ENCODE measurements at places on chromosomes 3 and 15. TPM values are rescaled to one million over a fixed set of nuclear protein-coding genes. Genes with fewer than 3 reads are reported as not detected.

The C3orf85 gene
- total RNA-seq = not detected

The LTK gene
- 1.5 TPM for total RNA-seq

The PARP16 gene
- 12.8 TPM for total RNA-seq

DNA sequence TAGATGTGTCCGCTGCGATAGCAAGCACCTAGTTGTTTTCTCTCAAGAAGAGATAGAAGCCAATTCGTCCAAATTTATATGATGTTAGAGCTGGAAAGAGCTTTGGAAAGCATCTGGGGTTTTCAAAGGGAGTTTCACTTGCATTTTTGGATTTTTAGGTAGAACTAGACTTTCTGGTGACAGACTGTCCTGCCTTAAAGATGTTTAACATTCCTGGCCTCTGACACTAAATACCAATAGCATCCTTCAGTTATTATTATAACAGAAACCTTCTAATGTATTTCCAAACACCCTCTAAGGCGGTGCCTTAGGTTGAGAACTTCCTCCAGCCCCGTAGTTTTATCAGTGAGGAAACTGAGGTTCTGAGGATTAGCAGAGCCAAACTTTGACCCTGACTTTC, 305.3 kb downstream of the SATB1 start:
- H3K4me3 ChIP-seq = no peak overlapping the region
- DNase-seq = no peak
- no peaks in the 10 kb centered on the region for H3K36me3 ChIP-seq
- no peaks in the 10 kb centered on the region for H3K4me1 ChIP-seq

GRCh38 chr3:71000483-71000882, 583.0 kb downstream of the FOXP1 start:
- no peaks in the 10 kb centered on the region for H3K27me3 ChIP-seq
- H3K4me3 ChIP-seq = no peak overlapping the region
- H3K36me3 ChIP-seq = peaks cover 6% of the 10 kb centered on the region
- H3K27ac ChIP-seq = no peak overlapping the region
- DNase-seq = no peak

GRCh38 chr3:156323466-156323865, 203.1 kb downstream of the KCNAB1 start:
- H3K4me3 ChIP-seq = no peak overlapping the region
- H3K4me1 ChIP-seq = no peaks in the 10 kb centered on the region
- no peak for DNase-seq
- no peak overlapping the region for H3K27ac ChIP-seq

- no peak overlapping the region for H3K4me3 ChIP-seq
- no peak overlapping the region for H3K27ac ChIP-seq
- no peaks in the 10 kb centered on the region for H3K27me3 ChIP-seq
- no peaks in the 10 kb centered on the region for H3K36me3 ChIP-seq
- DNase-seq = no peak
Measured at GRCh38 chr3:170429050-170429449, 10.4 kb downstream of the CLDN11 start.

DNA sequence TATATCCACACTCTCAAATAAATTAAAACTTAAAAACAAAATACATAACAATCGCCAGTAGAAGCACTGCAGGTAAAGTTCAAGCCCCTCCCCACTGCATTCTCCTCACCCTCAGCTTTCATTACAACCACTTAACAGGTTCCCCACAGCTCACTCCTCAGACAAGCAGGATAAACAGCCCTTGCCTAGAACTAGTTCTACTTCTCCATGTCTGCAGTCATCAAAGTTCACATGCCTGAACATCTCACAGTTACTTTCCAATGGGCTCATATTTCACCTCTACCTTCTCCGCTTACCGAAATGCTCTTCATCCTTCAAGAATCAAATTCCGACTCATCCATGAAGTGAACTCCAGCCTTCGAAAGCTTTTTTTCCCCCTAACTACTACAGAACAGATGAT, 4.1 kb downstream of the YEATS2 start:
- H3K4me1 ChIP-seq = peaks cover 30% of the 10 kb centered on the region
- H3K27ac ChIP-seq = no peak overlapping the region
- peaks cover 4% of the 10 kb centered on the region for H3K36me3 ChIP-seq
- DNase-seq = no peak

DNA sequence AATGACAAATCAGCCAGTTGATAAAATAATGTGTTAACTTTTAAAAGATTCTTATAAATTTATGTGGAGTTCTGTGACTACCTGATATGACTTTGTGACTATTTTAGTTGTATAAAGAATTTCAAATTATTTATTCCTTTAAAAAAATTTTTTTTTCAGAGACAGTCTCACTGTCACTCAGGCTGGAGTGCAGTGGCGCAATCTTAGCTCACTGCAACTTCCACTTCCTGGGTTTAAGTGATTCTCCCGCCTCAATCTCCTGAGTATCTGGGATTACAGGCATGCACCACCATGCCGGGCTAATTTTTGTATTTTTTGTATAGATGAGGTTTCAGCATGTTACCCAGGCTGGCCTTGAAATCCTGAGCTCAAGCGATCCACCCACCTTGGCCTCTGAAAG, 48.5 kb downstream of the MBNL1 start:
- no peaks in the 10 kb centered on the region for H3K27me3 ChIP-seq
- DNase-seq = no peak
- H3K4me3 ChIP-seq = no peak overlapping the region
- peak overlapping the region; percentile 69 for H3K27ac ChIP-seq
- H3K36me3 ChIP-seq = no peaks in the 10 kb centered on the region

DNA sequence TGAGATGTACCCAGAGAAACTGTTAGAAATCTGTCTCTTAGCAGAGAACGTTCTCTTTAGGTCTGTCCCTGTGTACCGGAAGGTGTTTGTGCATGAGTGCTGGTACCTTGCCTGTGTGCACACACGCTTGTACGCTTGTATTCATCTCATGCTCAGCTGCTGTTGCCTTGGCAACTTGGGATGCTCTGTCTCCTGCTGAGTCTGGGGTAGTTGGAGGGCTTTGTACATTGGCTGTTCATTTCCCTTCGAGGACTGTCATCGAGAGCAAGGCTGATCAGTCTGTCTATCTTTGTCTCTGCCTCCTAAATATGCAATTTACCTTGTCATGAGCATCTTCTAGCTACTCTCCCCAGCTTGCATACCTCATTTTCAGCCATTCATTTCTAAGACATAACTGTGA, 147.2 kb downstream of the SLCO3A1 start:
- no peak overlapping the region for H3K4me3 ChIP-seq
- DNase-seq = no peak
- no peaks in the 10 kb centered on the region for H3K36me3 ChIP-seq
- peaks cover 4% of the 10 kb centered on the region for H3K4me1 ChIP-seq

DNA sequence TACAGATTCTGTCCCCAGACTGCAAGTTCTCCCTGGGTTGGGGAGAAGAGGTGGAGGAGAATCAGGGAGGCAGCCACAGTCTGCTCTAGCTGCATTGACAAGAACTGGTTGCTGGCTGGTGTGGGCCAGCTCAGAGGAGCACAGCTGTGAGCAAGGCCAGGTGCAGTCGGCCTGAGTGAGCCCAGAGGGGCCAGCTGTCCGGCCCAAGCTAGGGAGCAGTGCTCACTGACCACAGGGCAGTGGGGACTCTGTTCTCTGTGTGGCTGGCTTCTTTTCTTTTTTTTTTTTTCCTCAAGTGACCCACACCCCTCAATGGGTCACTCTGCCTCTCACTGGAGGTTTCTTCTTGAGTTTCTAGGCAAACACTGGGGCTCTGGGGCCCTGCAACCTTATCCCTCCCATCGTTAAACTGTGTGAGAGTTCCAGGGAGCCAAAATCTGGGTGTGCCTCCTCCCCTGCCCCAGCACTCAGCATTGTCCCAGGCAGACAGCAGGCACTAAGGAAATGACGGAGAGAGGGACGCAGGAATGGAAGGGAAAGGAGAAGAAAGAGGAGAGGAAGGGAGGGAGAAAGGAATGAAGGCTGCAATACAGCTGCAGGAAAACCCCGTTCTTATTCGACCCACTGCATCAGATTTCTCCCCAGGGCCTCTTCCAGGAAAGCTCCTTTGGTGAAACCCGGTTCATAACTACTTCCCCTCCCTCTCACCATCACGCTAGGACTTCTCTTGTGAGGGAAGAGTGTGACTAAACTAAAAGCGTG, 37.7 kb upstream of the HES1 start:
- H3K4me1 ChIP-seq = peaks cover 10% of the 10 kb centered on the region
- no peaks in the 10 kb centered on the region for H3K27me3 ChIP-seq
- no peak for DNase-seq
- no peak overlapping the region for H3K27ac ChIP-seq
- no peaks in the 10 kb centered on the region for H3K36me3 ChIP-seq

DNA sequence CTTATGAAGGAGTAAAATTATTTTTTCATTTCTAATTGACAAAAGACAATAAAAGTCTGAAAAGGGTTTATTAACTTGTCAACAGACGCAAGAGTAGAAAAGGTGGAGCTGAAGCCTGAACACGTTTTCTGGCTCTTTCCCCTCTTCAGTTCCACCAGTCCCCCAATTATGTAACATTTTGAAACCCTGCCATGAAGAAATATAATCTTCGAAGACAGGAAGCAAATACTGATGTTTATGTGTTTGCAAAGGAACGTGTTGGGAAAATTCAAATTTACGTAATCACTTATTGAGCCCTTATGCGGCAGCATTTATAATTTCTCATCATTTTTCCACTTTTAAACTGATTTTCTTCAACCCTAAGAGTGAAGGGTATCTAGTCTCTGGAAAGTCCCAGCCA, 767 bp downstream of the AP3S2 start:
- peak overlapping the region; percentile 87 for H3K27ac ChIP-seq
- no peaks in the 10 kb centered on the region for H3K27me3 ChIP-seq
- H3K4me1 ChIP-seq = peaks cover 26% of the 10 kb centered on the region
- no peak for DNase-seq
- peaks cover 12% of the 10 kb centered on the region for H3K36me3 ChIP-seq
- H3K4me3 ChIP-seq = peak overlapping the region; percentile 92

Measured in vagina (tissue), 2 donors.